ENCODE measurements at places on chromosomes 4 and X.

DNA sequence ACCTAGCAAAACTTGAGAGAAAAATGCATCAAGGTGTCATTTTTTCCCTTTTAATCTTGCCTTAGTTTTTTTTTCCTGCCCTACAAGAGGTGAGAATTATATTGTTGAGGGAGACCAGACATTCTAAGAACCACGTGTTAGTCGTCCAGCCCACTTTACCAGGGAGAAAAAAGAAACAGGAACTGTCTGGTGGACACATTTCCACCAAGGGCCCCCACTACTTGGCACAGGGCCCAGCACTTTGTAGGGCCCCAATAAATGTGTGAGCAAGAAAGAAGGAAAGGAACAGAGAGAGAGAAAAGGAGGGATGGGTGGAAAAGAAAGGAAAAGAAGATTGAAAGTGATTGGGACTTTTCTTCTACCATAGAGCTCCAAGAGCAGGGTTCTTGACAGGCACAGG is 3.9 kb upstream of the EGFL6 start:
- DNase-seq: no peak

GRCh38 chr4:51997647-51998046 is 22.5 kb downstream of the LRRC66 start:
- DNase-seq: no peak

DNA sequence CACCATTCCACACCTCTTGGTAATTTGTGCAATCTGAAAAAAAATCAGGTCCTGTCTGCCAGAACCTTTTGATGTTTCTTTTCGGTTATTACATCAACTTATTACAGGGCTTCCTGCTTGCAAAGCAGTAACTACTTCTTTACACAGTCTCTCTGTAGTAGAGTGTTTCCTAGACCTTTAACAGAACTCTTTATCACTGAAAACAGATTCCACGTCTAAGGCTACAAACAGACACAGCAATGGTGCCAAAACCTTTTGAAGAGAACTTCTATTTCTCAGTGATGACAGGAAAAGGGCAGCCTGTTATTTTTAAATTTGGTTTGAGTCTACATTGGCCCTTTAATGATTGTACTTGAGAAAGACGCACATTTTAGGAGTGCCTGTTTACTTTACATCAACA is 713.5 kb upstream of the GRID2 start:
- no peak for DNase-seq

DNA sequence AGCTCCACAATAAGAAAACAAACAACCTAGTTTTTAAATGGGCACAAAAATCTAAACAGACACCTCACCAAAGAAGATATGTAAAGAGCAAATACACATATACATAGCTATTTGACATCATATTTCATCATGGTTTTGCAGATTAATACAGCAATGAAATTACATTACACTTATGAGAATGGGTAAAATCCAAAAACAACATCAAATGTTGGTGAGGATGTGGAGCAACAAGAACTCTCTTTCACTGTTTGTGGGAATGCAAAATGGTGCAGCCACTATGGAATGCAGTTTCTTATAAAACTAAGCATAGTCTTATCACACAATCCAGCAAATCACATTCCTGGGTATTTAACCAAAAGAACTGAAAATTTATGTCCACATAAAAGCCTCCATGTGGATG is 25.0 kb downstream of the TLR6 start:
- DNase-seq: peak; percentile 54

GRCh38 chr4:94304365-94304971 is 38.2 kb downstream of the HPGDS start:
- DNase-seq: peak; percentile 31

DNA sequence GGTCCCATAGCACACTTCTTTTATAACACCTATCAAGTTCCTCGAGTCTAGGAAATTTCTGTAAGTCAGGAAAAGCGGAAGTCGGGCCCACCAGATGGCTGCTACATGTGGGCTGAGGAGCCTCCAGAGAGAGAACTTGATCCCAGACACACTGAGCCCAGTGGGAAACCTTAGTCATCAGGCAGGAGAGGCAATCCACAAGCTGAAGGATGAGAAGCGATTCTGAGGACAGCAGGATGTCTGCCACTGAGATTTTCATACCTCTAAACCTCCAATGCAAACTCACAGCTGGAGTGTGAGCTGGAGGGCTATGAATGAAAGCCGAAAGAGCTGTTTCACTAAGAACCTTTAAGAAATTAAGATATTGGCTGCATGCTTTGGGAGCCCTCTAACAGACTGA is 52.6 kb upstream of the PDHA1 start:
- no peak for DNase-seq

DNA sequence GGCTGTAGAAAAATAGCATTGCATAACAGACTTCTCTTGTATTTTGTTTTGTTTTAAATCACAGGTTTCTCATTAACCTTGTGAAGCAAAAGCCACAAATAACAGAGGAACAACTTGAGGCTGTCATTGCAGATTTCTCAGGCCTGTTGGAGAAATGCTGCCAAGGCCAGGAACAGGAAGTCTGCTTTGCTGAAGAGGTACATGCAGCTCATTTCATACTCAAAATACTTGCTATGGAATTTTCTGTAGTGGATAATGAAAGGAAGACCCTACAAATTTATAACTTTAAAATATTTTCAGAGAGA is 17.6 kb downstream of the AFP start:
- no peak for DNase-seq

DNA sequence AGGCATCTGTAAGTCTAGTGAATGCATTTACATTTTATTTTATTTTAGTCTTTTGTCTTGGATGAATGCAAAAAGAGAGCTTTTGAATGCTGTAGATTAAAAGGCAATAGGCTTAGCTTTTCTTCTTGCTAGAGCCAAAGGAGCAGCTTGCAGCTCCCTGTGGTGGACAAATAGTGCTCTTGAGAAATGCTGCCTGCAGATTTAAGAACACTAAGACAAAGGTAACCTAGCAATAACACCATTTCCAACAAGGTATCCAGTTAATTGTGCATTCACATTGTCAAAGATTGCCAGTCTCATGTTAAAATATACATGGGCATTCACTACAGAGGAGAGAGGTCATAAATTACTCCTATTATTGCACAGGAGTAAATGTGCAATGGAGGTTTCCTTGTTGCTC is 859.2 kb upstream of the PRKX start:
- no peak for DNase-seq

DNA sequence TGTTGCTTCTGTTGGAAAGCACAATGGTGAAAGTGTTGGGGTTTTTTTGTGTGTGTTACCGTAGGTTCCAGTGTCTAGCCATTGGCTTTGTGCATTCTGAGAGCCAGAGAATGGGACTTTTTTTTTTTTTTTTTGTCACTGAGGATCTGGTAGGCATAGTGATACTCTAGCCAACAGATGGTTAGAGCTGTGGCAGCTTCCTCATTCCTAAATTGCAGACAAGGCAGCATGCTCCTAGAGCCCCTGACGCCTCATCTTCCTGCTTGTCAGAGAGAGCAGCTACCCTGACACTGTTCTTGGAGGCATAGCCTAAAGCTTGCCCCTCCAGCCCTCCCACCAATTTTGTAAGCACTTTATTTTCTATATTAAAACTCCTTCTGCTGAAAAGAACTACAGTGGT is 27.0 kb downstream of the ARHGEF9 start:
- no peak for DNase-seq

DNA sequence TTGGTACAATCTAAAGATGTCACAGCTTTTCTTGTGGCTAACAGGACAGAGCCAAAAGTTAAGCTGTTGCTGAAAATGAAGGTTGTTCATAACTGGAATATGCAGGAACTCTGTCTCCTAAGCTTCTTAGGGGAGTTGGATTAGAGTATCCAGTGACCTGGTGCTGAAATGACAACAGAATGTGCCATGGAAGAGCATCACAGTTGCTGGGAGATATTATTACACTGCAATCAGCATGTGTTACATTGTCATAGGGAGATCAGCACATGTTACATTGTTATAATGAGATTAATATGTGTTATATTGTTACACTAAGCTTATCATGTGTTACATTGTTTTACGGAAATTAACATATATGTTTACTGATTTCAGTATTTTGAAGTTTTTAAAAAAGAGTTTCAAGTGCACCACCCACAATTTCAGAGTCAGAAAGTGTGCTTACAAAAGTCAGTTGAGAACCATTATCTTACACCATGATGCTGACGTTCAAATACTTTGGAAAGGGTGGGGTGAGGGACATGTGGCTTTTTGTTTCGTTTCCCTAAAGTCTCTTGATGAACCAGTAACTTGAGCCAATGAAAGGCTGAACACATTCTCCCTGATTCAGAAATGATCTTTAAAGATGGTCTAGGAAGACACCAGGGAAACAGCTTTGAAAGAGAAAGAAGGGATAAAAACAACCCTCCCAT is 113.4 kb downstream of the DRD5 start:
- no peak for DNase-seq
